ENCODE measurements at places on chromosomes 3 and 15.

- no peak for DNase-seq
These were observed 160.4 kb downstream of the VGLL3 start for GRCh38 chr3:86830566-86830965.

GRCh38 chr3:32226875-32227500 is 11.5 kb upstream of the CMTM8 start:
- no peak for DNase-seq

DNA sequence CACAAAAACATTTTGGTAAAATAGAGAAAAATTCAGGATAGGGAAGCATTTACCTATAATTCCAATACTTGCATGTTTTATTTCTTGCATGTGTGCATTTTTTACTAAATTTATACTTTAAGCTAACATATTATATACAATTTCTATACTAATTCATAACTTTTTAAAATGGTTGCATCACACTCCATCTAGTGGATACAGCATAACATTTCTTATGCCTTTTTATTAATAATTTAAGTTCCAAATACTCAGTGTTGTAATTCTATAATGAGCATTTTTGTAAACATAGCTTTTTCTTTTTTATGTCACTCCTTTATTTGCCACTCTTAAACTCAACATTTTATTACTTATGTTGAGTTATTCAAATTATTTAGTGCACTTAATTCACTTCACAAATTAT is 477.7 kb downstream of the ZBBX start:
- no peak for DNase-seq

DNA sequence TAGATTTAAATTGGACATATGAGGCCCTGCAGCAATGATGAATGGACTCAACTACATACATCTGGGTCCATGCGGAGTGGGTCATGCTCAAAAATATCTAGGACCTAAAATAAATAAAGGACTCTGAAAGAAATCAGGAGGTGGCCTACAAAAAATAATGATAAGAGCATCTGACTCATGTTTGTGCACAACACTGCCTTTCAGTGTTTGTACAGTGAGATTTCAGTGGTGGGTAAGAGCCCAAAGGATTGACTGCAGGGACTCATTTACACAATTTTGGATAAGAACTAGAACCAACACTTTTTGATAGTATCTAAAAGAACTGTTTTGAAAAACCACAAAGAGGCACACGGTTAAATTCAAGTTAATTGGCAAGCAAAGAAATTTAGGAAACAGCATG is 285.5 kb downstream of the SLC9A9 start:
- DNase-seq, result no peak

DNA sequence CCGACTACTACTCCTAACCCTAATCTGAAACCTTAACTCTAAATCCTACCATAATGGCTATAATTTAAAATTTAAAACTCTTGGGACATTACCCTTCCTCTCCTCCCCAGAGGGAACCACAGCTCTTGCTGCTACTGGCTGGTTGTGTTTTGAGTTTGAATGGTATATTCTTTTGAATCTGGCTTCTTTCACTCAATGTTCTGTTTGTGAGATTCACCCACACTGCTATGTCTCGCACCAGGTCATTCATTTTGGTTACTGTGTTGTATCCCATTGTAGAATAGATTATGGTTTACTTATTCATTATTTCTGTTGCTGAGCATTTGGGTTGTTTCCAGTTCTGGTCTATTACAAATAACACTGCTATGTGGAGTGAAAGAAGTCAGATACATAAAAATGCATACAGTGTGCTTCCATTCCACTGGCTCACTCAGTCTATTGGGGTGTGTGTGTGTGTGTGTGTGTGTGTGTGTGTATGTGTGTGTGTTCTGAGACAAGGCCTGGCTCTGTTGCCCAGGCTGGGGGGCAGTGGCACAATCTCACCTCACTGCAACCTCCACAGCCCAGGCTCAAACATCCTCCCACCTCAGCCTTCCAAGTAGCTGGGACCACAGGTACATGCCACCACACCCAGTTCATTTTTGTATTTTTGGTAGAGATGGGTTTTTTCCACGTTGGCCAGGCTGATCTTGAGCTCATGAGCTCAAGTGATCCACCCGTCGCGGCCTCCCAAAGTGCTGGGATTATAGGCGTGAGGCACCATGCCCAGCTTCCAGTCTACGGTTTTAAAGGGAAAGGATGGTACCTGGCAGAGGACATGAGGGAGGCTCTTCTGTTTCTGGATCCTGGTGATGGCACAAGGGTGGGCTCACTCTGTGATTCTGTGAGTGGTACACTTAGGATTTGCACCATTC is 19.2 kb upstream of the SYNM start:
- no peak for DNase-seq

DNA sequence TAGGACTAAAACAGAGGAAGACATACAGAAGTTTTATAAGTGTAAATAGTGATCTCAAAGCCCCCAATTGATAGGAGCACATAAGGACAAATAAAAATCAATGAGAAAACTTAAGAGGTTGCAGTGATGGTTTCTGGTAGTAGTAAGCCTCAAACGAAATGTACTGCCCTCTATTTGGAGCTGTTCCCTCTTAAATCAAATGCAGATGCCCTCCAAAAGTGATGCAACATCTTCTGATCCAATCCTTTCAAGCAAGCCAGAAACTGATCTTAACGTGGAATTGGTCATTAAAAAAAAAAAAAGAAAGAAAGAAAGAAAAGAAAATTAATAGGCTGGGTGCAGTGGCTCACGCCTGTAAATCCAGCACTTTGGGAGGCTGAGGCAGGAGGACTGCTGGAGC is 259.3 kb downstream of the ZBTB20 start:
- DNase-seq, result no peak

DNA sequence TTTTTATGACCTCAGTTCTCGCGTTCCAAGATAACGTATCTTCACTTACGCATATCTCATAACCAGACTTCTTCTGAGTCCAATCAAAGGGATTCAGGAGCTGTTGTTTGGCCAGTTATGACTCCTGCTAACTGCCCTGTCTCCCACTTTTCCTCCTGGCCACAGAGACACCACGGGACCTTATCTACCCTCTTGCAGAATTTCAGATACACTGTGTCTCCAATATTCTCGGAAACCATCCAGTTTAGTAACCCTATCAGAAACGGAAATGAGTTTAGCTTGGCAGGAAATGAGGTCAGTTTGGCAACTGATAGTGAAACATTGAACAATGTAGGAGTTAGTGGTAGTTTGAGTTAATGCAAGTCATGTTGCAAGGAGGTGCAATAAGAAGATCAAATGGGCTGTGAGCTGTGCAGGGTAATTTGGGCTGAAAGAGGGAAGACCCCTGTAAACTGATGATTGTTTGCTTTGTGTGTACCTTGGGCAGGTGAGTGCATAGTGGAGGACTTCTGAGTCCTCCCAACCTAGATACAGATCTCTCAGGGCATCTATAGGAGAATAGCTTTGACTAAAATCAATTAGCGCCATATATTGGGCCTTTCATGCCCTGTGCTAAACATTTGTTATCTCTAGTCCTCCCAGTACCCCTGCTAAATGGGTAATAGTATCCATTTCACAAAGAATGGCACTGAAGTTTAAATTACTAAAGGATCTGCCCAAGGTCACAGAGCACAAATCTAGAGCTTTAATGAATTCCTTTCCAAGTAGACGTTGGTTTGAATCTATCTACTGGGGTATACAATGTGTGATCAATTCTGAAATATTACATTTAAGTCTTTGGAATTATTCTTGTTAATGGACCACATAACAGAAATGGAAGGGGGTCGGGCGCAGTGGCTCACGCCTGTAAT is 41.3 kb upstream of the PIK3CB start:
- DNase-seq, result no peak

- DNase-seq, result no peak
These were observed 20.9 kb downstream of the GMPS start for GRCh38 chr3:155891321-155891720.

- DNase-seq, result no peak
These were observed 86.1 kb upstream of the SERPINI2 start for GRCh38 chr3:167559924-167560323.

DNA sequence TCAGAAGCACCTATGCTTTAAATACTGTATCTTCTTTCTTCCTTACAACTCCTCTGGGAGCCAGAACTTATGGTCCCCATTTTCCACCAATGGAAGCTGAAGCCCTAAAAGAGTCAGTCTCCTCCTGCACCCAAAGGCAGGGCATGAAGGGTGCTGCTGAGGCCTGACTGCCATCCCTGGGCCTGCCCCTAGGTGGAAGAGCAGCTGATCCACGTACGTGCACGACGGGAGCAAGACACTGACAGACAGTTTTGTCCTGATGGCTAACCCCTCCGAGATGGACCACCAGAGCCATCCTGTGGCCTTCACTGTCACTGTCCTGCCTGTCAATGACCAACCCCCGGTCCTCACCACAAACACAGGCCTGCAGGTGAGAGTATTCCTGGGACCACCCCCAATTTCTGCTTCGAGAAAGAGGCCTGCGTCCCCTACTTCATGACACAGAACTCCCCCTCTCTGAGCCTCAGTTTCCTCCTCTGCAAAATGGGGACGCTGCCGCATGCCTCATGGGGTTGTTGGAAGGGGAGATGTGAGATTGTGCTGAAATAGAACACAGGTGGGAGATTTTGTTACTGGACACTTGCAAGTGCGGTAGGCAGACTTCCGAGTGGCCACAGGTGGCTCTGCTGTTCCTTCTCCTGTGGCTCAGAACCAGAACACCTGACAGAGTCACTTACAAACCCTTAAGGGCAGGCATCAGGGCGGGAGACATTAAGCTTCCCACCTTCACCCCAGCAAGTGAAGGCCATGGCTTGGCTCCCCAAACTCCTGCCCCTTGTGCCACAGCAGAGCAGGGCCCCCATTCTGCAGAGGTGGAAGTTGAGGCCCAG is 175.4 kb downstream of the TBC1D2B start:
- DNase-seq, result no peak

DNA sequence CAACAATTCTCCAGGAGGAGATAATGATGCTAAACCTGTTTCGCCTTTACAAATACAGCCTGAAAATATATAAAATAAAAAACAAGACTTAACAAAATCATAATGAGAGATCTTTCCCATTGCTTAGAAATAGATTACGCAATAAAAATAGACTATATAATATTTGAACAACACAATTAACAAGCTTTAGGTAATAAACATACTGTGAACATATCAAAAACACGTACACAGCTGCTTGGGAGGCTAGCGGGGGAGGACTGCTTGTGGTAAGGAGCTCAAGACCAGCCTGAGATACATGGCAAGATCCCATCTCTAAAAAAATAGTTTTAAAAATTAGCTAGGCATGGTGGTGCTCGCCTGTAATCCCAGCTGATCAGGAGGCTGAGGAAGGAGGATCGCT is 8.7 kb downstream of the NSMCE3 start:
- no peak for DNase-seq

- DNase-seq, result no peak
These were observed 13.0 kb upstream of the MAPK6 start for GRCh38 chr15:52005748-52006701.

DNA sequence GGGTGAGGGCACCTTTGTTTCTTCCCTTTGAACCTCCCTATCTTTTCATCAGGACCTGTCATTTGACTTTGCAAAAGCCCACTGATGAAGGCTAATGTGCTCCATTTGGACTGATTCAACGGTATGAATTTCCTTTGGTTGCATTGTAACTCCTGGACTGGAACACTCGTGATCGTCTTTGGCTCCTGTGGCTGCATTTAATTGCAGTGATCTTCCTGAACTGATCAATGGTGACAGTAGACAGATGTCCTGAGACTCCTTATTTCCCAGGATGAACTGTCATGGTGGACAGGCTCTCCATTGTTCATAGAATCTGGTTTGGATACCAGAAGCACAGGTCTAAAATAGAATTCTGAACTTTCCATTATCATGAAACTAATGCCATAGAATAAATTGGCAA is 224.8 kb upstream of the GAP43 start:
- no peak for DNase-seq

- no peak for DNase-seq
These were observed 50.9 kb downstream of the TLE3 start for GRCh38 chr15:70046679-70047369.

DNA sequence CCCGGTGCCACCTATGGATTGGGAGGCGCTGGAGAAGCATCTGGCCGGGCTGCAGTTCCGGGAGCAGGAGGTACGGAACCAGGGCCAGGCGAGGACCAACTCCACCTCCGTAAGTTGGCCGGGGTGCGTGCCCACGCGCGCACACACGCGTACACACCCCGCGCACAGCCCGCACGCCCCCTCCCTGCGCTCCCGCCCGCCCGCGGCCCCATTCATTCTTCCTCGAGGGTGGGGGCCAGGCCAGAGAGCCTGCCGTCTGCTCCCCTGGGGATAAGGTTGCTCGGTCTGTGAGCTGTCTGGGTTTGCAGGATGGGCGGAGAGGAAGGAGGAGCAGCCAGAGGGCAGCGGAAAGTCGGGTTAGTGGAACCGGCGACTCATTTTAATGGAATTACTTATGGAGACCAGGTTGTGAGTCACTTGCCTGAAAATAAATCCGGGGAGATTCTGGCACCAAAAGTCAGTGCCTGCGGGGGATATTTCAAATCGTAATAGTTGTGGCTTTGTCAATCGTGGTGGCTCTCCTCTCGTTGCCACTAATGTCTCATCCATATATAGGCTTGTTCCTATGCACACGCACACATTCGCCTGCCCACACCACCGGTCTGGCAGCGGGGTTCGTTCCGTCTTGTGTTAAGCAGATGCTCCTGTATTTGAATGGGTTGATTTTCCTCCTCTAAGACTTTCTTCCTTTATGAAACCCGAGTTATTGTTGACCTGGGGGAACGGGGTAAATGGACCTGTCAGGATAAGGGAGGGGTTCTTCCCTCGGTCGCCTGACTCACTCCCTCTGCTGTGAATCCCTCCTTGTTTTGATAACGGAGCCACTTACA is 223.4 kb upstream of the IL12A start:
- no peak for DNase-seq

- DNase-seq, result no peak
These were observed 167.3 kb upstream of the NANOGP8 start for GRCh38 chr15:35252351-35252865.

GRCh38 chr3:66488492-66488891 is 12.3 kb downstream of the LRIG1 start:
- no peak for DNase-seq

GRCh38 chr15:42010434-42010833 is 10.4 kb downstream of the PLA2G4E start:
- DNase-seq, result no peak

DNA sequence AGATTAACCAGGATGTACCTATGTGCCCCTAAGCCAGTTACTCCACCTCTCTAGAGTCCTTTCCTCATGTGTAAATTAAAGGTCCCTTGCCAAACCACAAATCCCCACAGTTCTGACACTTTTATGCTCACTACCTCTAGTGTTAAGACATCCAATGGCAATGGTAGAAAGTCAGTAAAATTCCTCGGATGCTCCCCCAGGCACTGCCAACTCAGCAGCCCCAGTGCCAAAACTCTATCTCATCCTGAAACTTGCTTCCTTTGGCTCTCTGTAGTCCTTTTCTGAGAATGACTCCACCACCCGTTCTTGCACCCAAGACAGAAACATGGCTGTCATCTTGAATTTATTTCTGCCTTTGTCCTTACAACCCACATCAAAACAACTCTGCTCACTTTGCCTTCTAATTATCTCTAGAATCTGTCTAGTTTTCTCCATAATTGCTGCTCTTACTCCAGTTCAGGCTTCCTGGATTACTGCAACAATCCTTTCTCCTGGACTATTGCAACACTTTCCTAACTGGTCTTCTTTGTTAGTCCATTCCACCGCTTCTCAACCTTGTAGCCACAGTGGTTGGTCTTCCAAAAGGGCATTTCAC is 41.6 kb downstream of the MB21D2 start:
- DNase-seq, result no peak

All from KG1 (cell line).